ENCODE measurements at places on chromosomes 2 and 18.

DNA sequence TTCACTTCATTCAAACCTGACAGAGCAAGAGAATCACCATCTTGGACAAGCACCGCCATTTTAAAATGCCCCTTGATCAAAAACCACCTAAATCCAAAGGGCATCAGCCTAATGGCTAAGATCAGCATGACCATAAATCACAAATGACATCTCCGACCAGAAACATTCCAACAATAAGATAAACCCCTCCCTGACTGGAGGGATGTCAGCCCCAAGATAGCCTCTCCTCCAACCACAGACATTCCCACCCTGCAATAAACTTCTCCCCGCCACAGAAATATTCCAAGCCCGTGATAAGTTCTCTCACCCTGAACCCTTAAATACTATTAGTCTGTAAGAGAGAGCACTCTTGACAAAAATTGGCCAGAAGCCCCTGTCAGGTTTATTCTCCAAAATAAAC is 21.6 kb upstream of the LYPD1 start:
- DNase-seq = no peak

DNA sequence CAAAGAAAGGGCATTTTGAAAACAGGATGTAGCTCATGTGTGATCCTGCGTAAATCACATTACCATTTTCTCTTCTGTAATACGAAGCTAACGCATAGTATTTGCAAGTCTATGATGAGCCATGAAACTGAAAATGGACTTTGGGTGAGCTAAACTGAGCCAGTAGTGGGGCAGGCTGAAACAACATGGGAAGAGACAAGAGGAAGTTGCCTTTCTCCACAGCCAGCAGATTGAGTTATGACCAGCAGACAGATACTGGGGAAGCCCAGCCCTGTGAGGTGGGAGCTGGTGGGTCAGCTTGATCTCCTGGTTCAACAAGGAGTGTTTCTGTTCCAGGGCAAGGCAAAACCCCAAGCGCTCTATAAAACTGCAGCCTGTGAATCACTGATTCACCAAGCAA is 11.8 kb downstream of the CYRIA start:
- DNase-seq = no peak

- no peak for DNase-seq
These were observed 1661.9 kb upstream of the PIK3C3 start for GRCh38 chr18:40292985-40293710.

GRCh38 chr2:174970092-174970491 is 35.1 kb downstream of the CHN1 start:
- no peak for DNase-seq

- DNase-seq = no peak
These were observed 131.1 kb downstream of the CCDC102B start for GRCh38 chr18:68928762-68929675.

- no peak for DNase-seq
These were observed 83.3 kb upstream of the CD28 start for GRCh38 chr2:203623096-203623495.

GRCh38 chr2:67394734-67395133 is 2.4 kb upstream of the ETAA1 start:
- DNase-seq = no peak

DNA sequence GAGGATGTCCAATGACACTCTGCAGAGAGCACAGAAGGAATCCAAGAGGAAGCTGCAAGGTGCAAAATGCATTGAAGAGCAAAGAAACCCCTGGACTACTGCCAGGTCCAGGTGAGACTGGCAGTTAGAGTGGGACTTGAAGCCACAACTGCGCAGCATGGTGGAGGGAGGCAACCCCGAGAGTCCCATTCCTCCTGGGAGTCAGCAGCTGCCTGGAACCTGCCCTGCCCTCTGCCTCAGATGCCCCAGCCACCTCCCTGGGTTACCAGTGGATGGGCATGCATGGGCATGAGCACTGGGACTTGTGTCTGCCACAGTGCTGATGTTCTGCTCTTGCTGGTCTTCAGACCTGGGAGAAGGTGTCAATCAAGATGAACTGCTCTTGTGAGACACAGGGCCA is 43.2 kb downstream of the ANKMY1 start:
- DNase-seq = no peak

- no peak for DNase-seq
These were observed 21.2 kb upstream of the PMAIP1 start for GRCh38 chr18:59878644-59879043.

- no peak for DNase-seq
These were observed 447.0 kb upstream of the TCF4 start for GRCh38 chr18:56034949-56035348.

GRCh38 chr2:54952978-54953456 is 97.2 kb downstream of the RTN4 start:
- DNase-seq = no peak

GRCh38 chr2:158174495-158174894 is 72.8 kb downstream of the UPP2 start:
- no peak for DNase-seq

DNA sequence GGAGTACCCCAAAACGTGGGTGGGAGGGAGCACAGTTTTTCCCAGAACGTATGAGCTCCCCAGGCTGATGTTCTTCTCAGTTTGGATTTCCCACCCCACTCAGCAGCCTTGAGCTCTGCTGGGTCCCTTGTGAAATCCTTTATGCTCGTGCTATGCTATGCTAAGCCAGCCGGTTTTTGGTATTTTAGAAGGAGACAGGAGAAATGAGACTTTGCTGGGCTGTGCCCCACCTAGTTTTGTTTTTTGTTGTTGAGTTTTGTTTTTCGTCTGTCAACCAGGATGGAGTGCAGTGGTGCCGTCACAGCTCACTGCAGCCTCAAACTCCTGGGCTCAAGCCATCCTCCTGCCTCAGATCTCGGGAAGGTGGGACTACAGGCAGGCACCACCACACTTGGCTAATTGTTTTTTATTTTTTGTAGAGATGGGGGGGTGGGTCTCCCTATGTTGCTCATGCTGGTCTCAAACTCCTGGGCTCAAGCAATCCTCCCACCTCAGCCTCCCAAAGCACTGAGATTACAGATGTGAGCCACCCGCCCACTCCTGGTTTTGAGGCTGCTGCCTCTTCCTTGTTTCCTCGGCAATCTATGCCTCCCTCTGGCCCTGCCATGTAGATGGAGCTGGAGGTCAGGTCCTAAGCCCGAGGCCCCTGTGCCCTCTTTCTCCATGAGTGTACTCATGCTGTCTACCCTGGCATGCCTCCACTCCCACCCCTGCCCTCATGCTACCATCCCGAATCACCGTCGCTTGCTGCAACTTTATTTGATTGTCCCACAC is 17.5 kb upstream of the MGAT4A start:
- no peak for DNase-seq

All from stimulated activated CD4-positive, alpha-beta T cell treated with anti-CD3 and anti-CD28 coated beads, Interleukin-12 subunit alpha, Interleukin-12 subunit beta, amount 100 ng/mL, for 48 hours (primary cell).